ENCODE measurements at places on chromosomes 11 and 22.

GRCh38 chr11:81916451-81916850 is 817.2 kb downstream of the FAM181B start:
- DNase-seq = no peak

GRCh38 chr22:24467340-24467739 is 27.8 kb upstream of the UPB1 start:
- no peak for DNase-seq

GRCh38 chr11:84958295-84958694 is 668.8 kb downstream of the DLG2 start:
- no peak for DNase-seq

DNA sequence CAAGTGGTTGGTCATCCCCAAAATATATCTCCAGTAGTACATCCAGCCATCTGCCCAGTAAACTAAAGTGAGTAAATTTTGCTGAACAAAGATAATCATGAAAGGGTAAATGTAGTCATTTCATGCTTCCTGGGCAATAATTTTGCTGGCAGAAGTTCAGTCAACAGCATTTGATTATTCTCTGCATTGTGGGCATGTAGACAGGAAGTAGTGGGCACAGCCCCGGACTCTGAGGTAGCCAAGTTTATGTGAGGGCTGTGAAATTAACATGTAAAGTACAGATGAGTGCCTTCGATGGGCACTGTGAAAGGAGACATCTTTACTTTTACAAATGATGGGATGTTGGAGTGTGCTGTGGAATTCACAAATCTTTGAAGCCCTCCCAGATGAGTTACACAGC is 312.2 kb upstream of the MTNR1B start:
- no peak for DNase-seq

GRCh38 chr22:49392841-49393510 is 434.7 kb downstream of the BRD1 start:
- no peak for DNase-seq
